ENCODE measurements at places on chromosomes 2 and 18.

GRCh38 chr2:71743995-71744675, 290.8 kb downstream of the DYSF start:
- DNase-seq = no peak

- no peak for DNase-seq
These were observed 179.7 kb upstream of the SETBP1 start for GRCh38 chr18:44500808-44501610.

DNA sequence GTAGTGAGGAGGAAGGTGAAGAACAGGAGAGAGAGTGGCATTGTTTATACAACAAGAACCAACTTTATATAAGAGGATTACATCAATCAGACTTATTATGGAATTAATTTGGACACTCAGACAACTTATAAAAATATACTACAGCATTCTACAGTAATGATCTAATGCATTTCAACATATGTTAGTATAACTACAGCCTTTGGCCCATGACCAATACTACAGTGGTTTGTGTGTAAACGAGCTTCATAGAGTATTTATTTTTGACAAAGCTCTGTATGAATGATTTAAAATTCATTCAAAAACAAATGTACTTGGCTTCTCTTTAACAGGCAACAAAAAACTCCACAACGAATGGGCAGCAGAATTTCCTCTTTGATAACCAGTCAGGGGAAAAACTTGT, 72.8 kb downstream of the ZNF521 start:
- no peak for DNase-seq

GRCh38 chr2:30444273-30444672, 2.8 kb upstream of the LCLAT1 start:
- no peak for DNase-seq

DNA sequence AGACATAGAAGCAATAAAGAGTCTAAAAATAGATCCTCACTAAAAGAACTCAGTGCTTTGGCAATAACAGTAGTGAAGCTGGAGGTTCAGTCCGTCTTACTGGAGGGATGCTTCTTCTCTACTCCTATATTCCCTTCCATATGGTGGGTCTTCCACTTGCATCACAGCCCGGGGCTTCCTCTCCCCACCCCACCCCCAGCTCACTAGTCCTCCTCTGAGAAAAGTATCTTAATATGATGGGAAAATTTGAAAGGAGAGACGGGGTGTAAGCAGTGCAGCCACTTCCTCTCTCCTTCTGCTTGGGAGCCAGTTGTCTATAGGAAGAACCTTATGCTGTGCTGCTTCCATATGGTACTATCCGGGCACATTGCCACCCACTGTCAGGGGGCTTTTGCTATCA, 57.2 kb upstream of the SPOPL start:
- DNase-seq = no peak

GRCh38 chr2:27839022-27839618, 51.1 kb downstream of the RBKS start:
- DNase-seq = no peak

GRCh38 chr2:56313500-56313921, 129.7 kb downstream of the CCDC85A start:
- DNase-seq = no peak

GRCh38 chr2:127562936-127563335, 27.5 kb downstream of the MYO7B start:
- no peak for DNase-seq

DNA sequence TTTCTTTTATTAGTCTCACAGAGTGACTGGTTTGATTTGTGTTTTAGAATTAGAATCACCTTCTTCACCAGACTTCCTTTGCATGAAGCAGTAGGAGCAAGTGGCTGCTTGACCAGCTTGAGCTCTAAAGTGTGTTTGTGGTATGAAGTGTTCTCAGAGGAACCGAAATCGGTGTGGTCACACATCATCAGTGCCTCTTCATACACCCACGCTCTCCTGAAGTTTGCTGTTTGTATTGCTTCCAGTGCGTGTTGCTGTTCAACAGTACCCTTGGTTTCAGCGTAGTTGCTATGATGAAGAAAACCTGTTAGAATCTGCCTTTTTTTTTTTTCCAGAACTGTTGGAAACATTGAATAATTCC, 77.9 kb downstream of the LIMS1 start:
- DNase-seq = no peak

DNA sequence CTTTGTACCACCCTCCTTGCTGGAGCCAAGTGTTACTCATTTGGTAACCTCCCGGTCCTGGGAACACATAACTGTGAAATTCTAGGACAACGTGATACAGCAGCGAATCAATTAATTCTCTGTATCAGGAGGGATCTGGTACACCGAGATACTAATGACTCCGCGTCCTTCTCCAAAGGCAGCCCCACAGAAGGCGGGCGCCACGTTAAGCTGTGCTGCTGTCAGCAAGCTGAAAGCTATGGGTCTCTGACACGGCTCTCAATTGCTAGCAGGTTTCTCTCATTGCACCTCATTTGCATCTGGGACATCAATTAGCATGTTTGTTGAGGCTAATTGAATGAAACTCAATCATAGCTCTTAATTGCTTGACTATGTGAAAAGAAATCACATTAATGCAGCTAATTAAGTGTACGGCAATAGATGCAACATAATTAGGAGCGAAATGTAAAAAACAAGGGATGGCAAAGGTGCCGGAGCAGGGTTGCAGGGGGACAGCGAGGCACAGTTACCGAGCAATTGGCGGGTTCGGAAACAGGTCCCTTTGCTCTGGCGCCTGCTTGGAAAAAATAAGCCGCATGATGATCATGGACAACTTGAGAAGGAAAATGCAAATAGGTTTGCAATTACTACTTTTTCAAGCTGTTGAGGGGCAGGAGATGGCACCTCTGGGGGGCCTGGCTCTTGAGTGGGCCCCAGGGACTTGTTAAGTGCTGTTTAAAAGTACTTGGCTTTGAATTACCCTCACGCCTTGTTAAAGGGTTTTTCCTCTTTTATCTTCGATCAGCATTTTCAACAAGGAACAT, 264.2 kb downstream of the GBX2 start:
- DNase-seq = no peak

DNA sequence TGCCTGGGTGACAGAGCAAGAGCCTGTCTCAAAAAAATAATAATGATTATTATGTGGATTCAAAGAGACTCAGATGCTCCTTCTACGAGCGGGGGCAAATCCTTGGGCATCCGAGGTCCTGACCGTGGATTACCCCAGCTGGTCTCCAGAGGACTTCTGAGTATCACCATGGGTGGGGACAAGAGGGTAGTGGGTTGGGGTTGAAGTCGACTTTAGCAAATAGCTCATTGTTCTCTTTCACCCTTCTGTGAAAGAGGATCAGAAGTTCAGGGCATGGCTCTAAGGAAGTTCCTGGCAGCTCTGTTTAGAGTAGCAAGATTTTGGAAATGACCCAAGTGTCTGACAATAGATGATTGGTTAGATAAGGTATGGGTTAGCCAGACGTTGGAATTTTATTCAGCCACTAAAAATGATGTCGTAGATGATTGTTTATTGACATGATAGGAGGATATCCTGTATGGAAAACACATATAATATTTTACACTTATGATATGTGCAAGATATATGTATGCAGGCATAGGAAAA, 59.0 kb upstream of the SPRED2 start:
- DNase-seq = no peak

DNA sequence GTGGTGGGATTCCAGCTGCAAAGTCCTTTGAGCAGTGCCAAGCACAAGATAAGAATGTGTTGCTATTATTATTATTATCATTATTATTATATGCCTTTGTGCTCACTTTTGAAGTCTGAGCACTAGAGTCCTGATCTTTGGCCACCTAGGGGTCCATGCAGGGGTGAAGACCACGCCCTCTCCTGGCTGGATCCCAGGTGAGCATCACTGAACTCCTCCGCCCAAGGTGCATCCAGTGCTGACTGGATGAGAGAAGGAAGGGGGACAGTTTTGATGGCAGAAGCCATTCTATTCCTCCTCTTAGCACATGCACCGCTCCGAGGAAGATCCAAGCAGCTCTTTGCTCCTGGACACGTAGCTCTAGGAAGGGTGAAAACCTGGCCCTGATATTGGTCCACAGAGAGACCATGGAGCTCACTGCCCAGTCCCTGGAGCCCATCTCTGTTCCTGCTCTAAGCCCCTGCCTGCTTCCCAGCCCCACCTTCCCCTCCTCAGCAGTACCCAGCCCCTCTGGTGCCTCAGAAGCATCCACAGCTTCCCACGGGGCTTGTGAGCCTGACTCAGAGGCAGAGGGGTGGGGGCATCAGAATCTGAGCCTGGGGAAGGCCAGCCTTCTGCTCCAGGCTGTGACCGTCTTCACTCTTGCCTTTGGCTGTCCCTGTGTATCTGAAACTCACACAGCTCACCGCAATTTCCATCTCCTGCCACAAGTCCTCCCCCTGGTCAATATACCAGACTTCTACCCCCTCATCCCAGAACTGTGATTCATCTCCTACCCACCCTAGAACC, 45.4 kb downstream of the MCFD2 start:
- no peak for DNase-seq

DNA sequence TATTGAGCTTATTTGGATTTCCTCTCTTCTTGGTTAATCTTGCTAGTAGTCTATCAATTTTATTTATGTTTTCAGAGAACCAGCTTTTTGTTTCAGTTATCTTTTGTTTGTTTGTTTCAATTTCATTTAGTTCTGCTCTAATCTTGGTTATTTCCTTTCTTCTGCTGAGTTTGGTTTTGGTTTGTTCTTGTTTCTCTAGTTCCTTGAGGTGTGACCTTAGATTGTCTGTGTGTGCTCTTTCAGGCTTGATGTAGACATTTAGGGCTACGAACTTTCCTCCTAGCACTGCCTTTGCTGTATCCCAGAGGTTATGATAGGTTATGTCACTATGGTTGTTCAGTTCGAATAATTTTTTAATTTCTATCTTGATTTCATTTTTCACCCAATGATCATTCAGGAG, 141.6 kb downstream of the ZNF236 start:
- no peak for DNase-seq

GRCh38 chr18:48333563-48333962, 75.6 kb downstream of the ZBTB7C start:
- DNase-seq = no peak

- no peak for DNase-seq
These were observed 213.2 kb downstream of the HDAC4 start for GRCh38 chr2:239187464-239188253.

- DNase-seq = no peak
These were observed 6.2 kb upstream of the DNAJB2 start for GRCh38 chr2:219272995-219273394.

GRCh38 chr18:24214144-24214543, 75.3 kb downstream of the CABYR start:
- DNase-seq = no peak

- DNase-seq = no peak
These were observed 44.3 kb downstream of the AQP4 start for GRCh38 chr18:26821181-26821580.

GRCh38 chr18:11035376-11035775, 114.0 kb downstream of the PIEZO2 start:
- DNase-seq = no peak

DNA sequence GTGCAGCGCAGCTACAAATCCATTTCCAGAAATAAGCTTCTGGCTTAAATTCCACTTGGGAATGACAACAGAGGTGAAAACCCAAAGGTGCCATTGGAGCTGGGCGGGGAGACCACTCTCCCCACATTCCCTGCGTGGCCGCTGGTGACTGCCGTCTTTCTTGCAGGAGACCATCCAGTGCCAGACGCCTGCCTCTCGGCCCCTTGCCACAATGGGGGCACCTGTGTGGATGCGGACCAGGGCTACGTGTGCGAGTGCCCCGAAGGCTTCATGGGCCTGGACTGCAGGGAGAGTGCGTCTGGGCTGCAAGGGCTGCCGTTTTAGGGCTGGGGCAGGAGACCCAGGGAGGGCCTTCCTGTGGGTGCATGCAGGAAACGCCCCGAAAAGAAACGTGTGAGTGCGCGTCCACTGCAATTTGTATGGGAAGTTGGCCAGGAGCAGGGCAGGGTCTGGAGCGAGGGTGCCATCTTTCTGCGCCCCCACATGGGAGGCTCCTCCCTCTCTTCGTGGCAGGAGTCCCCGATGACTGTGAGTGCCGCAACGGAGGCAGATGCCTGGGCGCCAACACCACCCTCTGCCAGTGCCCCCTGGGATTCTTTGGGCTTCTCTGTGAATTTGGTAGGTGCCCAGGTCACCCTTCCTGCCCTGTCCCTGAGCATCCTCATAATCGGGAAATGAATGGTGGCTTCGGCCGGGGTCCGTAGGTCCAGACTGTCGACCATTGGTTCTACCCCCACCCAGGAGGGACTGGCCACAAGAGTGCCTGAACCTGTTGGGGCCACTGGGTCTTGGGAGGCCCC, 49.9 kb downstream of the SNED1 start:
- no peak for DNase-seq

GRCh38 chr18:31070206-31070605, 27.7 kb upstream of the DSC3 start:
- DNase-seq = no peak

GRCh38 chr18:7417727-7418126, 149.4 kb upstream of the PTPRM start:
- DNase-seq = no peak

GRCh38 chr2:32860385-32860784, 86.4 kb upstream of the LTBP1 start:
- no peak for DNase-seq

DNA sequence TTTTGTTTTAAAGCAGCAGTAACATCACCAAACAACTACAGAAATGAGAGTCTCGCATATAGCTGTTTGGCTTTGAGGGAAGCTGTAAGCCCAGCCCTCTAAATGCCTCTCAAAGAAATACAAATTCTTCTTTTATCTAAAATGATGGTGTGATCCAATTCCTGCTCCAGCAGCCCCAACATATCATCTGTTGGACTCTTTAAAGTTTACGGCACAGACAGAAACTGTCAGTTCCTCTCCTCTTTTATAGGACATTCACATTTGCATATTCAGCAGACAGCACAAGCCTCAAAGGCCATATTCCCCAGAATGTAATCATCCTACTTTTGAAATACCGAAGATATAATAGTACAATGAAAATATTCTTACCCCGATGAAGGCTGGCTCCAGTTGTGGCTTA, 216.9 kb upstream of the REV1 start:
- DNase-seq = no peak

DNA sequence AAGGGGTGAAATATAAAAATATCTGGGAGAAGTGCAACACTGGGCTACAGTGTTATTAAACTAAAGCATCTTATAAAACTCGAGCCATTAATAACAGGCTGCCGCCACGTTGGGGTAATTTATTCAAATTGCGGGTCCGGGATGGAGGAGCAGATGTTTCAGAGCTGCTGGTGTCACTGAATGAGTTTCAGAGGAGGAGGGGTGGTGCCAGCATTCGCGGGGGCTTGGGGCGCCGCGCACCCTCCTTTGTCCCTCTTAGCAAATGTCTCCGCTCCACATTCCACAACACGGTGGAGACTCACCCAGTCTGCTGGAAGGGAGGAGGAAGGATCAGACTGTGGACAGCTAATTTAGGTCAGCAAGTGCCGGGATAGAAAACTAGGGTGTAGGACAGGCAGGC, 260.5 kb downstream of the CELF4 start:
- DNase-seq = no peak

DNA sequence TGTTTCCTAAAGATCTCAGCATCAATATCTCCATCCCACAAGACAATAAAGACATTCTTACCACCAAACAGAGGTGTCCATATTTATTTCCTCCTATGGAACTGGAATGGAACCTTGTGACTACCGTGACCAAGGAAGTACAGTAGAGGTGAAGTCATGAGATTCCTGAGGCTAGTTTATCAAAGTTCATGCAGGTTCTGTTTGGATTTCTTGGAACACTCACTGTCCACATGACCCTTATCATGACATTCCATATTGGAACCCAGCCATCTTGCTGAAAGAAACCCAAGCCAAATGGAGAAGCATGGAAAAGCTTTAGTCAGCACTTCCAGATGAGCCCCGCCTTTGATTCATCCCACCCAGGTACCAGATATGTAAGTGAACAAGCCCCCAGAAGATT, 516.0 kb upstream of the POU3F3 start:
- no peak for DNase-seq

- DNase-seq = no peak
These were observed 1.7 kb upstream of the CLUL1 start for GRCh38 chr18:595068-595467.
